ENCODE measurements at places on chromosomes 1 and 21. TPM values are rescaled to one million over a fixed set of nuclear protein-coding genes. Genes with fewer than 3 reads are reported as not detected.

Gene IL20
- total RNA-seq = not detected

Gene TMEM82
- total RNA-seq = not detected

Gene IGFN1
- total RNA-seq = 1.2 TPM

Gene OR14K1
- not detected for total RNA-seq

Gene FLG2
- total RNA-seq = 0.88 TPM

Gene NCAM2
- total RNA-seq = 24.0 TPM

Gene PTTG1IP
- 172 TPM for total RNA-seq

Gene KRTAP22-2
- total RNA-seq = not detected

Gene PTAFR
- 2.0 TPM for total RNA-seq

Gene TMEM269
- total RNA-seq = 0.44 TPM
